ENCODE measurements at places on chromosomes 11 and 22. TPM values are rescaled to one million over a fixed set of nuclear protein-coding genes. Genes with fewer than 3 reads are reported as not detected.

UPK3A gene
- not detected for polyA plus RNA-seq

ANO9 gene
- 6.5 TPM for polyA plus RNA-seq

- DNase-seq = no peak
Observed at GRCh38 chr11:11426226-11426952, 73.3 kb upstream of the CSNK2A3 start.

- DNase-seq = peak; percentile 0
Observed at GRCh38 chr11:8747173-8747572, 64.6 kb downstream of the RPL27A start.

GRCh38 chr11:120210626-120211521, at the start of gene OAF:
OAF (plus strand) TSS chr11:120211032; CDS start chr11:120211280, 248 bp downstream.
- DNase-seq = peak; percentile 85
